T-helper 1 cell (primary cell): ENCODE measurements at places on chromosomes 5 and 9.

- DNase-seq, result no peak
These were observed 213.8 kb downstream of the MLLT3 start for GRCh38 chr9:20408513-20408912.

DNA sequence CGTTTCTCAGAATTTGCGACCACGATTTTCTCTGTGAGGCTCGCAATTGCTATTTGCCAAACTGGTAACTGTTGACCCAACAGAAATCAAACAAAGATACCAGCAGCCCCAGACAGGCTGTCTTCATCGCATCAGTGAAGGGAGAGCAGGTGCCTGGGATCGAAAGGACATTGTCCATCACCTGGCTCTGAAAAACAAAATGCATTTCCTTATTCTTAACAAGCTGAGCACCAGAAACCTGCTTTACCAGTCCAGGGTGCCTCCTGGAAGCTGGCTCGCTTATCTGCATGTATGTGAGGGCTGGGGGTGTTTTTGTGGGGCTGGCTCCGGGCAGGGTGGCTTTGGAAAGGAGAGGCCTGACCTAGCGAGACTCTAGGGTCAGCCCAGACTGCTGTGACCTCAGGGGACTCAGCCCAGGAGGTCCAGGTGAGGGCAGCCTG is 24.7 kb downstream of the WWC1 start:
- no peak for DNase-seq

GRCh38 chr5:1931604-1932231 is 49.0 kb upstream of the IRX4 start:
- DNase-seq, result no peak

DNA sequence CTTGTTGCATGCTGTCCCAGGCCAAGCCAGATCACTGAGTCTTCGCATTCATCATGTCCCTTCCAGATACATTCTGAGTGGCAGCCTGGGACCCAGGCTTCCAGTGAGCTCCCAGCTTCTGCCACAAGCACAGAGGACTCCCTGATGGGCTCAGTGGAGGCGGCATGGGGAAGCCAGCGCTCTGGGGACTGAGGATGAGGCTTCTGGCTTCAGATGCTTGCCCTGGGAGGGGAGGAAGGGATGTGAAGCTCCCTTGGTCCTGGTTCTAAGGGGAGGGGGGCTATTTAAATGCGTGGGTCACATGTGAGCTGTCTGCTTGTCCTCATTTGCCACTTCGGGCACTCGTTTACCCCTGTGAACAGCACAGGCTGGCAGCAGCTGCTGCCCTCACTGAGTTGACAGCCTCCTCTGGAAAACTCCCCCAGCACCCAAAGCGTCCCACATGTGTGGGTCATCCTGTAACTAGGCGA is 174.0 kb downstream of the NR3C1 start:
- DNase-seq, result no peak

DNA sequence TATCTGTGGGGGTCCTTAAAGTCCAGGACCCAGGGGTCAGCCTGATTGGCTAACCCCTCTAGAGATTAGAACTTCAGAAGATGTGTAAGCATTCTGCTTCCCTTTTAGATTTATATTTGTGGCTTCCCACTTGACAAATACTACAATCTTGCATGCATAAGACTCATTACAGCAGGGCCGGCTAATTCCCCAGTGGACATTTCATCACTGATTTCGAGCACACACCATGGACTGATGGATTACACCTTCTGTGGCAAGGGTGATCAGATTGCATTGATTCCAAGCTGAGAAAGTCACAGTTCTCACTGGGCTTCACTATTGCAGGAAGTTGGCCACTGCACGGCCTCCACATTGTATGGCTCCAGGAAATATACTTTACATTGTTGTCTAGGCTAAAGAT is 65.8 kb upstream of the DAPK1 start:
- no peak for DNase-seq

DNA sequence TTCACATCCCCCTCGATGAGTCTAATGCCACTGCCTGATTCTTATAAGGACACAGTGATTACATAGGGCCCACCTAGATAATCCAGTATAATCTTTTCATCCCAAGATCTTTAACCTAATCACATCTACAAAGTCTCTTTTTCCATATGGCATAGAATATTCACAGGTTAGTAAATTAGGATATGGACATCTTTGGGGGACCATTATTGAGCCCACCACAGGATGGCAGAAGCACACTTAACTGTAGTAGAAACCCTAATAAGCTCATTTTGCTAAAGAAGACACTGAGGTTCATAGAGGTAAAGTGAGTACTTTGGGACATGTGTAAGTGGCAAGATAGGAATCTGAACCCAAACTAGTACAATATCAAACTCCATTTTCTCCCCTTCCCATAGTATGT is 38.9 kb downstream of the ASTN2 start:
- no peak for DNase-seq

DNA sequence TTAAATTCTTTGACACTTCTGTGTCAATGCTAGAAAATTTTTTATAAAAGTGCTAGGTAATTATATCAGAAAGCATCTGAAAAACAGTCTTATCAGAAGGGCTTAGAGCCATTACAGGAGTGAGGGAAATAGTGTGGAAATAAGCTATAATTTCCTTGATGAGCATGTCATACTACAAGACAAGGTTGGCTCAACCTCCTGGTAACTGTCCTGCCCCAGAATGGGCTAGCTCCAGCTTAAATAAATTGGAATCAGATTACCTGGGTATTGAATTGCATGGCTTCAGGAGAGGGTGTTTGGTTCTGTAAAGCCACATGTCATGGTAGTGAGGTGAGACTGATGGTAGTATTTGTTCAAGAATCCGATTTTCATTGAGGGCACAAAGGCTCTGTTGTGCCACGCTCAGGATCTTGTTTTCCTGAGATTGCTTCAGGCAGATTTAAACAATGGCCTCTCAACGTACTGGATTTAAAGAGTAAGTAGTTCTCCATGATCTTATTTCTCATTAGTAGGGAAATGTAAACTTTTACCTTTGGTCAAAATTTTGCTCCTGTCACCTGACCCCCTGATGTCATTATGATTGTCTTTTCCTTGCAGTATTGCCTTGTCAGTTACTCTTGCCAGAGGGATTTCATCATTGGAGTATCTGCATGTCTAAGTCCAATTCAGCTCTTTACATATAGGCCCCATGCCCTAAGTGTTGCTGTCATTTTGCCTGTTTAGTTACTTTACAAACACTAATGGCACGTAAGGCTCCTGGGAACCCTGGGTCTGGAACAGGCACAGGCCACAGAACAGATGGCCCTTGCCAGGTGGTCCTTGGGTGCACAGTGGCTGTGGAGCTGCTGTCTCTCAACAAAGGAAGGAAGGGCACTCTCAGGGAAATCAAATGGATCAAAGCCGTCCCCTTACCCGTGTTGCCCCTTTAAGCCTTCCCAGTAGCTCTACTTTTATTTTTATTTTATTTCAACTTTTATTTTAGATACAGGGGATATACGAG is 21.3 kb downstream of the TRIO start:
- no peak for DNase-seq

- no peak for DNase-seq
These were observed at the start of gene ACOT12 for GRCh38 chr5:81393783-81394718. TSS of gene ACOT12 (minus strand) at chr5:81394134. CDS start at chr5:81394114, 20 bp downstream.

DNA sequence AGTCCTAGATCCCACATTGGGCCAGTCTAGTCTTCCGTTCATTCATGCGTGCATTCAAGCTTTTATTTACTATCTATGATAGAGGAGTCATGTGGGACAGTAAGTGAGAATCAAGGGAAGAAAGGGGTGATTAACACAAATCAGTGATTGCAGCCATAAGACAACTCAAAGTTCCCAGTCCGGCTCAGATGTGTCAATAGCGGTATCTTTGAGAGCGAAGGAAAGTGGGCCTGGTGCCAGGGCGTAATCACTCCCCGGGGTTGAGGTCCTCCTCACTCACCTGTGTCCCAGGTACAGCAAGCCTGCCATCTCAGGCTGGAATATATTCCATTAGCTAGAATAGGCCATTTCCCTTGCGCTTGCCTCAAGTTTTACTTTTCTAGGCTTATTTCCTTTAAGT is 196.3 kb downstream of the ATP10B start:
- no peak for DNase-seq

DNA sequence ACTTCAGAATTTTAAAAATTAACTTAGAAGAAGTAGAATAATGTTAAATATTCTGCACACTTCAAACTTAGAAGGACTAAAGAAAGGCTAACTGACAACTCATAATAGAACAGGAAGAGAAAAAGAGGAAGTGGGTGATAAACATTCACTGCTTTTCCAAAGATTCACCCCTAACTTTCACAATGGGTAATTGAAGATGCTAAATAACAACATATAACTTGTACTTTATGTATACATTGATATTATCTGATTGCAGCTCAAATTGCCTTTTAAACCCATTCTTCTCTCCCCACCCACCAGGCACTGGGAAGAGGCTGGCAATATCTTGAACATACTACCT is 376.6 kb downstream of the EFNA5 start:
- DNase-seq, result no peak

- no peak for DNase-seq
These were observed 149.7 kb downstream of the CAAP1 start for GRCh38 chr9:26742828-26743476.

DNA sequence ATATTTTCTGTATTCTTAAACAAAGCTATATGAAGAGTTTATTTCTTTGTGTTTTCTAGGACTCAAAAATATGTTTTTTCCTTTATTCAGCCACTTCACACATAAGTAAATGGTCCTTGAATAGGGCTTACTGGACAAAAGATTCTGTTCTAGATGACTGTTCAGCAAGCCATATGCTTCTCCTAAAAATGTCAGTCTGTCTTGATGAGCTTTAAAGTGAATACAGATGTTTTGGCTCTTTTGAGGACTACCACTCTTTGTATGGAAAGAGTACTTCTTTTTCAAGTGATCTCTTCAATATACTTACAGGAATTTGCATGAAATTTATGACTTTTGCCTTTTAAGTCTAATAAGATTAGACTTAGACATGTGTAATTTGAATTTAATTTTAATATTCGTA is 8.4 kb downstream of the NDUFS4 start:
- no peak for DNase-seq

GRCh38 chr9:70569070-70569772 is 154.8 kb upstream of the KLF9 start:
- DNase-seq, result no peak

GRCh38 chr9:89185980-89186379 is 7.4 kb upstream of the SHC3 start:
- no peak for DNase-seq

DNA sequence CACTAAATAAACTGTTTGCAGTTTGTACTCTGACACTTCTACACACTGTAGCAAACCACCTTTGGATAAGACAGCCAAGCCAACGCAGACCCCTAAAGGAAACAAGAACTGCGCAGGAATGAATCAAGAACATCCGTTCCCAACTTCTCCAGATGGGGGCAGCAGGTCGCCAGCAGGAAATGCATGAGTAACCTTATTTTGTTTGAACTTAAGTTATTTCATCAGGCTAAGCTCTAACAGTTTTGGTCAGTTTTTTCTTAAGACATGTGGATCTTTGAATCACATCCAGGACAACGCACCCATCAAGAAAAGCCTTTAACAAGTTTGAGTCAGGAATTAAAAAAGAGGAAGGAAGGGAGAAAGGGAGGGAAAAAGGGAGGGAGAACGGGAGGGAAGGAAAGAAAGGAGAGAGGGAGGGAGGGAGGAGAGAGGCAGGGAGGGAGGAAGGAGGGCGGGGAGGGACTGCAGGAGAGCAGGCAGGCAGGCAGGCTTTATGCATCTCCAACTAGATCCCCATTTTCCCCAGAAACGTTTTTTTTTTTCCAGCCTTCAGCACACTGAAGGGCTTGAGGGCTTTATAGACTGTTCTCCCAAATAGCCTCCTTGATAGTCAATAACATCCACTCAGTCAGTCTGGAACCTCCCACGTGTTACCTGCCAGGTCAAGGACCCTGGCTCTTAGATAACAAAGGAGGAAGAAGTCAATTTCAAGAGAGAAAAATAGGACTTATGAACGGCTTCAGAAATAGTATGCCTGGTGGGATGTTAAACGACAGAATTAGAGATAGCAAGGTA is 22.2 kb downstream of the BHMT start:
- DNase-seq, result peak; percentile 36

DNA sequence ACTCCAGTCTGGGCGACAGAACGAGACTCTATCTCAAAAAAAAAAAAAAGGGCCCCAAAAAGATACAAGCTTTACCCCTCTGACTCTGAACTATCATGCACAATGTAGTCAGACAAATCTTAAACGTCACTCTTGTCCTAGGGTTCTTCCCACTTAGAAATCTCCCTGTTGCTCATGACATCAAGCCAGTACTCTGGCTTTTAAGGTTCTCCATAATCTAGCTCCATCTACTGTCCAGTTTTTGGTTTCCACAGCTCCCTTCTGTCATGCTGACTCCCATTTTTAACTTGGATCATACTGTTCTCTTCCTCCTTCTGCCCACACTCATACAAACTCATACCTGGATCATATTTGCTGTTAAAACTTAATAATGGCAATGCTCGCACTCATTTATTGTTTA is 156.7 kb upstream of the TLX3 start:
- no peak for DNase-seq

- no peak for DNase-seq
These were observed 689.4 kb upstream of the WWC1 start for GRCh38 chr5:167602067-167602466.

GRCh38 chr9:7223981-7224380 is 466.2 kb downstream of the KDM4C start:
- no peak for DNase-seq

- DNase-seq, result no peak
These were observed 66.8 kb downstream of the TBCA start for GRCh38 chr5:77709340-77709739.

DNA sequence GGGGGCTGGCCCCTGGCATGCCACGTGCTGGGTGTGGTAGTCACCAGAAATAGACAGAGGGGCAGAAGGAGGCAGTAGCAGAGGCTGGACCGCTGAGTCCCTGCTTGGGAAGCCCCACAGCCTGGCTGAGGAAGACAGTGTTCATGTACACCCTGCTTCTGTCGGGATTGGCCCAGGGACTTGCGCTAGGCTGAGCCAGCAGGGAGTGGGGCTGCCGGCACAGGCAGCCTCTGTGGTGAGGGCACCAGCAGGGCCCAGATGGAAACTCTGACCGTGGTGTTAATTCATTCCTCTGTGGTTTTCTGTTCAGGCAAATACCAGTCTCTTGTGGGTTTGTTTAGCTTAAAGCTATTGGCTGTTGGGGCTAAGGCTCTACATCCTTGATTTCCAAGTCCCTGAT is 108.6 kb upstream of the RAD23B start:
- DNase-seq, result no peak

DNA sequence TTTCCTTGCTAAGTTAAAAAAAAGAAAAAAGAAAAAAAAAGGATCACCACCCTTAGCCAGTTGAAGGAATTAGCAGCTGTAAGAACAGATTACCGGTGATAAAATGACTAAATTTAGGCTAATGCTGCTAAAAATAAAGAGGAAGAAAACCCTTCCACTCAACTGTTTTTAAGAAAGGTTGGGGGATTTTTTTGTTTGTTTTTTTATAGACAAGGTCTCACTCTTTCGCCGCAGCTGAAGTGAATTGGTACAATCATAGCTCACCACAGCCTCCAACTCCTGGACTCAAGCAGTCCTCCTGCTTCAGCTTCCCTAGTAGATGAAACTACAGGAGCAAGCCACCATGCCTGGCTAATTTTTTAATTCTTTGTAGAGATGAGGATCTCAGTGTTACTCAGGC is 101.7 kb downstream of the SNCAIP start:
- no peak for DNase-seq

- no peak for DNase-seq
These were observed 267.6 kb downstream of the KCTD16 start for GRCh38 chr5:144438237-144438636.
